Brain microvascular endothelial cell (primary cell): ENCODE measurements at places on chromosomes 13 and 19.
A peak's percentile ranks its signal among the peaks of the same experiment; 100 is the strongest.

DNA sequence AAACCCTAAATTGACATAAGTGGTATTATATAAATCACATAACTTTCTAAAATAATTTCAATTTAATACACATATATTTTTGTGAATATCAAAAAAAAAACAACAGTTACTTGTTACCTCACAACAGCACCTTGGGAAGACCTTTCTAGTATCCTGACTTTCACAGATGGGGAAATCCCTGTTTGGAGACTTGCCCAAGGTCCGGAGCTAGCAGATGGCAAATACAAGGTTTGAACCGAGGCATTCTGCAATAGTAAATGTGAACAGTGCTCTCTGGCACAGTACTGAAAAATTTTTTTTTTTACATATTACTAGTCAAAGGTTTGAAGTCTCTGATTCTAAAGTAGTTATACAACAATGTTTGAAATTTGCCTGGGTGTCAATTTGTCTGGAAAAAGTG is 104.5 kb downstream of the SUCLA2 start:
- no peak for DNase-seq

DNA sequence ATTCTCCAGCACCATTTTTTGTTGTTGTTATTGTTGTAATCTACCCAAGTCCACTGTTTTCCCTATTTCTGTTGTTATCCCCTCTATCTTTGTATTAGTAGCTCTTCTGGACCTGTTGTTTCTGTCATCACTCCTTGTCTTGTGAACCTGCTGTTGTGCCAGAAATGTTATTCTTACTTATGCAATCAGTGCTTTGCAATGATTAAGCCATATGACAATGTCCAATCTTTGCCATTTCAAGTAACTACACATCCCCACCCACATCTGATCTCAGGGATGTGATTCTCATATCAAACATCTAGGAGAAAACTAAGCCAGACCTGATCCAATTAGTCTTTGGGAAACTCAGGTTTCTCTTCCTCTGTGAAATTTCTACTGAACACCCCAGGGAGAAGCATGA is 472.6 kb upstream of the KLHL1 start:
- DNase-seq = no peak

- no peak for DNase-seq
These were observed 21.4 kb downstream of the ANKRD27 start for GRCh38 chr19:32653599-32653915.

- DNase-seq = no peak
These were observed 571 bp downstream of the SAFB2 start for GRCh38 chr19:5621945-5622464.

- no peak for DNase-seq
These were observed 10.2 kb downstream of the ANGPTL4 start for GRCh38 chr19:8373867-8374813.

DNA sequence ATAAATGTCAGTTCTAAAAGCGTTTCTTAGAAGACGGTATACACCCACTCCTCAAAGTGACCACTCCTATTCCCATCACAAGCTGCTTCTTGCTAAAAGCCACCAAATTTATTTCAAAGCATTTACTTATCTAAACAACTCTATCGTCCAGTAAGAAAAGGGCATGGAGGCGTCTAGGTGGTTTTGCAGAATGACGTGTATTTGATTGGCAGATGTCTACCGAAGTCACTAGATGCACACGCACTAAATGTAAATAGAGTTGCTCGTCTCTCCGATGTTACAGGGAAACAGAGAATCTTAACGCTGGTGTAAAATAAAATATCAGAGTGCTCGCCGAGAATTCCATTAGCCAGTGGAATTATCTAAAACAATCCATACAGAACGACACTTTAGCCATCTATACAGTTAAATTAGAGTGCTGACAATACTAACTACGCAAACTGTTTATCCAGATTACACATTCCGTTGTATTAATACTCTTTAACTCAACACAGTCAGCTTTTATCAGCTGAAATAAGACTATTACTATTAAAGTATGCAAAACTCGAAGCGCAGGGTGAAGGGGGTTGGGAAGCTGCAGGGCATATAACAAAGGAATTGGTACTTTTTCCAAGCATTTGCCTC is 1.9 kb downstream of the KLF12 start:
- peak; percentile 64 for DNase-seq

- peak; percentile 71 for DNase-seq
These were observed 48.6 kb upstream of the GTF3A start for GRCh38 chr13:27375686-27376326.

DNA sequence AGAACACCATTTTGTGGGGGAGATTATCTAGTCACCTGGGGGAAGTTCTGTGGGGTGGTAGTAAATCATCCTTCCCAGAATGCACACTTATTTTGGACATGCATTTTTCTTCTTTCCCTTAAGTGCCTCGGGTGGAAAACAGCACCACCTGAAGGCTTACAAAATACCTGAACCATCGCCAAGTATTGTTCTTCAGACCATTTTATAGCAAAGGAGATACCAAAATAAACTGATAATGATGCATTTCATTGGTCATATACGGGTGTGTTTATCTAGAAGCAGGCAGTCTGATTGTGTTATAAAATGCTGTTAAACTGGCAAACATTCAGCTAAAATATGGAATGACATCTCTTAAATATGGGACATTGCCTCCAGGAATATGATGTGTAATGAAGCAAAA is 1034.7 kb downstream of the SLITRK1 start:
- no peak for DNase-seq

DNA sequence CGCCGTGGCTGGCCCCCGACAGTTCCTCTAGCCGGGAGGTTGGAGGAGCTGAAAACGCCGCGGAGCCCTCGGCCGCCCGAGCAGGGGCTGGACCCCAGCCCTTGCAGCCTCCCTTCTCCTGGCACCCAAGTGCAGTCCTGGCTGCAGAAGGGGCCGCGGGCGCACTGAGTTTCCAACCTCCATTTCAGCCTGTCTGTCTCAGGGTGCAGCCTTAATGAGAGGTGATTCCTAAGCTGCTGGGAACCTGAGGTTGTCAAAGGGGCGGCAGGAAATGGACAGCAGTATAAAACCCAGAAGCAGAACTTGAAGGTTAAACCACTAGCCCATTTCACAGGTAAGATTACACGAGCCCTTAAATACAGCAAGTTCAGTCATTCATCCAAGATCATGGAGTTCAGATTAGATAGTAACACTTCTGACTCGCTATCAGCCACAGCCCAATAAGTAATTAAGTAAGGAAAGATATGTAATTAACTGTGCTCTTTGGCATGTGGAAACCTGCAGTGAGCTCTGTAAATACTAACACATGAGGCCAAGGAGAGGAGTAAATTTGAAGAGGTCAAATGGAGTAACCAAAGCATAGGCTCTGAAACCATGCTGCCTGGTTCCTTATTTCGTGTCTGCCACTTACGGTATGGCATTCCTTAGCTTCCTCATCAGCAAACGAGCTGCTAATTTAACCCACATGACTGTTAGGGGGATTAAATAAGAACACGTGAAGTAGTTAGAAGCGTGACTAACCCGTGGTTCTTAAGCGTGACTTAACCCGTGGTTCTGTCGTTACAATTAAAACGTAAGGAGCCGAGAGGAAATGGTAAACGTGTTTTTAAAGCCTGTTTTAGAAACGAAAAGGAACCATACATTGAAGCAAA is 686 bp downstream of the SETDB2 start:
- no peak for DNase-seq
